ENCODE measurements at places on chromosomes 4 and X. TPM values are rescaled to one million over a fixed set of nuclear protein-coding genes. Genes with fewer than 3 reads are reported as not detected.

- H3K36me3 ChIP-seq = no peaks in the 10 kb centered on the region
- no peaks in the 10 kb centered on the region for H3K27me3 ChIP-seq
- no peak overlapping the region for H3K4me3 ChIP-seq
- peak; percentile 71 for DNase-seq
- H3K4me1 ChIP-seq = no peaks in the 10 kb centered on the region
- no peak overlapping the region for H3K27ac ChIP-seq
These were observed 6.0 kb upstream of the SH3TC1 start for GRCh38 chr4:8192748-8193738.

DNA sequence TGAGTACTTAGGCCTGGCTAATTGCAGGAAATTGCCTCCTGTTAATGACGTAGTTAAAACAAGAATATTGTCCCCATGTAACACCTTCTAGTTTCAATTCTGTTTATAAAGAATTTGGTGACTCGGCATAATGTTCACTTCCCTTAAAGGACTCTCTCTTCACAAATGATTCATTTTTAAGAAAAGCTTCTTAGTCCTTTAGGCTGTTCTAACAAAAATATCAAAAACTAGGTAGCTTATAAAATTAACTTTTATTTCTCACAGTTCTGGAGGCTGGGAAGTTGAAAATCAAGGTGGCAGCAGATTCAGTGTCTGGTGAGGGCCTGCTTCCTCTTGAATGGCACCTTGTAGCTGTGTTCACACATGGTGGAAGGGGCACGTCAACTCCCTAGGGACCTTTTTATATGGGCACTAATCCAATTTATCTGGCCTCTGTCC, 23.8 kb downstream of the COL25A1 start:
- no peaks in the 10 kb centered on the region for H3K36me3 ChIP-seq
- no peaks in the 10 kb centered on the region for H3K27me3 ChIP-seq
- H3K27ac ChIP-seq = no peak overlapping the region

GRCh38 chr4:3531318-3531878, 824 bp downstream of the LRPAP1 start:
- H3K4me3 ChIP-seq = peak overlapping the region; percentile 75
- H3K36me3 ChIP-seq = no peaks in the 10 kb centered on the region
- H3K4me1 ChIP-seq = peaks cover 12% of the 10 kb centered on the region
- peak; percentile 23 for DNase-seq
- no peaks in the 10 kb centered on the region for H3K27me3 ChIP-seq
- no peak overlapping the region for H3K27ac ChIP-seq

GRCh38 chrX:47563801-47564315, 2.9 kb downstream of the ARAF start:
- no peak for DNase-seq
- peaks cover 41% of the 10 kb centered on the region for H3K36me3 ChIP-seq
- no peak overlapping the region for H3K27ac ChIP-seq

- H3K27ac ChIP-seq = no peak overlapping the region
- no peaks in the 10 kb centered on the region for H3K36me3 ChIP-seq
These were observed 152.3 kb downstream of the DCLK2 start for GRCh38 chr4:150230561-150230960.

GRCh38 chrX:7205037-7205577, 57.2 kb upstream of the PUDP start:
- no peaks in the 10 kb centered on the region for H3K27me3 ChIP-seq
- no peak overlapping the region for H3K4me3 ChIP-seq
- H3K36me3 ChIP-seq = no peaks in the 10 kb centered on the region
- DNase-seq = no peak

DNA sequence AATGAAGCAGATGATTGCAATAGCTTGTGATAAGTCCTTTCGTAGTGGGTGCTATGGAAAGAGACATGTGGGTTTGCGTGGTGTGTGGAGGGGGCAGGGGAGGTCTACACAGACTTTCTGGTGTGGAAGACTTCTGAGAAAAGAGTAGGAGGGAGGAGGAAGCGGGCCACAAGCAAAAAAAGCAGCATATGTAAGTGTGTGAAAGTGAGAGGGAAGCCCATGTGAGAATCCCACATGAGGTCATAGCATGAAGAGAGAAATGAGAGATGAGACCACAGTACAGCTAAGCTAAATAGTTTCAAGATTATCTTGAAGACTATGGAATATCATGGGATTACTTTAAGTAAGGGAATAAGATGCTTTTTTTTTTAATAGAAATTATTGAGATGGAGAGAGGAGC, 2039.9 kb upstream of the TENM3 start:
- H3K4me3 ChIP-seq = no peak overlapping the region
- no peaks in the 10 kb centered on the region for H3K4me1 ChIP-seq
- no peaks in the 10 kb centered on the region for H3K36me3 ChIP-seq
- no peak for DNase-seq
- H3K27me3 ChIP-seq = no peaks in the 10 kb centered on the region

- no peak overlapping the region for H3K27ac ChIP-seq
- H3K27me3 ChIP-seq = no peaks in the 10 kb centered on the region
- no peaks in the 10 kb centered on the region for H3K4me1 ChIP-seq
- DNase-seq = no peak
These were observed 489.3 kb upstream of the DIPK2B start for GRCh38 chrX:45689971-45690370.

DNA sequence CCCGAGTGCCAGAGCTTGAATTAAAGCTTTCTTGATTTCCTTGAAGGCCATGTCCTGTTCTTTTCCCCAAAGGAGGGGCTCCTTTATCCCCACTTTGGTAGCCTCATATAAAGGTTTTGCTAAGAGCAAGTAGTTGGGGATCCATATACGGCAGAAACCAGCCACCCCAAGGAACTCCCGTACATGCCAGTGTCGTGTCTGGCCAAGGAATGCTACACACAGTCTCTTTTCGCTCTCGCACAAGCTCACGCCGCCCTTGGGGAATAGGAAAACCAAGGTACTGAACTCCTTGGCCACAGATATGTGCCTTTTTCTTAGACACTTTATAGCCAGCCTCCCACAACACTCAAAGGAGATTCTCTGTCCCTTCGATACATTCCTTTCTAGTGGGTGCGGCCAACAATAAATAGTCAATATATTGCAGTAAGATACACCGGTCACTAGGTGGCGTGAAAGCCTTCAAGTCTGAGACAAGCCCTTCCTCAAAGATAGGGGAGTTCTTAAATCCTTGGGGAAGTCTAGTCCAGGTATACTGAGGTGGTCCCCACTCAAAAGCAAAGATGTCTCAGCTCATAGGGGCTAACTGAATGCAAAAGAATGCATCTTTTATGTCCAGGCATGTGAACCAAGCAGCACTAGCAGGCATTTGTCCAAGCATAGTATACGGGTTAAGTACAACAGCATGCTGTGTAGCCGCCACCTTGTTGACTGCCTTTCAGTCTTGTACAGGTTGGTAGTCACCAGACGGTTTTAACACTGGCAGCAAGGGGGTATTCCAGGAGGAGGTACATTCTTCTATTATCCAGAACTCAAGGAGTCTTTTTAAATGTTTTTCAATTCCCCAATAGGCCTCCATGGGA, 57.8 kb upstream of the XAGE1B start:
- DNase-seq = no peak
- H3K4me1 ChIP-seq = no peaks in the 10 kb centered on the region
- no peaks in the 10 kb centered on the region for H3K36me3 ChIP-seq
- no peak overlapping the region for H3K4me3 ChIP-seq
- no peak overlapping the region for H3K27ac ChIP-seq

GRCh38 chrX:152638443-152638904, 779 bp downstream of the GABRQ start:
- no peak overlapping the region for H3K4me3 ChIP-seq
- H3K4me1 ChIP-seq = no peaks in the 10 kb centered on the region
- DNase-seq = no peak

- H3K4me3 ChIP-seq = no peak overlapping the region
- no peaks in the 10 kb centered on the region for H3K36me3 ChIP-seq
- DNase-seq = no peak
- H3K27ac ChIP-seq = no peak overlapping the region
- H3K27me3 ChIP-seq = no peaks in the 10 kb centered on the region
- no peaks in the 10 kb centered on the region for H3K4me1 ChIP-seq
These were observed 287.8 kb downstream of the ZNF674 start for GRCh38 chrX:46257451-46257879.

GRCh38 chrX:112066813-112067212, 15.8 kb downstream of the TRPC5 start:
- no peak for DNase-seq
- H3K4me1 ChIP-seq = no peaks in the 10 kb centered on the region
- H3K4me3 ChIP-seq = no peak overlapping the region
- no peaks in the 10 kb centered on the region for H3K36me3 ChIP-seq
- H3K27me3 ChIP-seq = no peaks in the 10 kb centered on the region
- no peak overlapping the region for H3K27ac ChIP-seq

DNA sequence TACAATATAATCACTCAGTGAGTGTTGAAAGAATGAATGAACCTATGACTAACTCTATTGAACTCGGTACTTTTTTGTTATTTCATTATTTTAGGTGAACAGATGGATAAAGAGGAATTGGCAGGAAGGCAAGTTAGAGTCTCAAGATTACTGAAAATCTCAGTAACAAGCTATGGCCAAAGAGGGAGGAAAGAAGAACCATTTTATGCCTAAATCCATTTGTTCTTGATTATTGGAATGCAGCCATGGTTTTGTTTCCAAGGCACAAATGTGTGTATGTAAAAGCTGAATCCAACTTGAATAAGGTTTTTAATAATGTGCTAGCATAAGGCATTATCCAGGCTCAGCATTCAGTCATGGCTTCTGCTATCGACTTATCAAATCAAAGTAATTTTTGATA, 196.4 kb downstream of the DTHD1 start:
- H3K4me3 ChIP-seq = no peak overlapping the region
- no peak for DNase-seq
- no peaks in the 10 kb centered on the region for H3K36me3 ChIP-seq
- no peaks in the 10 kb centered on the region for H3K27me3 ChIP-seq
- no peaks in the 10 kb centered on the region for H3K4me1 ChIP-seq

The KCND1 gene
- total RNA-seq = 0.90 TPM

The CXCL3 gene
- total RNA-seq = 0.25 TPM

DNA sequence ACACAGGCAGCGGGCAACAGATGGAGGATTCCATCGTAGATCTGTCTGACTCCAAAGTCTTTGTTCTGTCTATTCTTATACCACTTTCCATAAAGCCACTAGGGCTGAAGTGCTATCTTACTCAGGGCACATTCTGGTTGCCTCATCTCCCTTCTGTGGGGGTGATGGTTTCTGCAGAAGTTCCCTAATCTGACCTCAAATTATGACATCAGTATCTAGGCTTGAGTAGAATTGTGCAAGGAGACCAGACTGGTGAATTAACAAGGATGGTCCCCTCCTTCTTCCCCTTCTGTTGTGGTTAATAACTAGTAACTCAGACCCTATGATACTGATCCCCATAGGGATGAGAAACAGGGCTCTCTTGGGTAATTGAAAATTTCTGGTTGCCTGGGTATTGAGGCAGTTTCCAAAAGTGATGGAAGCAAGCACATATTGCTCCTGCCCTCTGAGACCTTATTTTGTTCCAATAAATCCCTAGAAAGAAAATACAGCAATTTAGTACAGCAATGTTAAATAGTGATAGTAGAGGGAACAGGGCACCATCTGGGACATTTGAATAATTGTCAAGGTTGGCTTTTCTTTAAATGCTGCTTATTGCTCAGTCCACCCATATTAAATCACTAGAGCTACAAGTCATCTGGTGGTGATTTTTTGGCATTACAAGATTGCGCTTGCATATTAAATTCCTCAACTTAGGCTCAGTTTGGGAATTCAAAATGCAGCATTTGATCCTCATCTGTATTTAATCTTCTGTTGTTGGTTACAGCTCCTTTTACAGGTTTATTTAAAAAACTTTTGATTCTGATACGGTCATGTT, 57.3 kb upstream of the AP1S2 start:
- H3K4me1 ChIP-seq = no peaks in the 10 kb centered on the region
- no peaks in the 10 kb centered on the region for H3K27me3 ChIP-seq
- H3K4me3 ChIP-seq = no peak overlapping the region
- no peaks in the 10 kb centered on the region for H3K36me3 ChIP-seq
- no peak overlapping the region for H3K27ac ChIP-seq
- DNase-seq = no peak

DNA sequence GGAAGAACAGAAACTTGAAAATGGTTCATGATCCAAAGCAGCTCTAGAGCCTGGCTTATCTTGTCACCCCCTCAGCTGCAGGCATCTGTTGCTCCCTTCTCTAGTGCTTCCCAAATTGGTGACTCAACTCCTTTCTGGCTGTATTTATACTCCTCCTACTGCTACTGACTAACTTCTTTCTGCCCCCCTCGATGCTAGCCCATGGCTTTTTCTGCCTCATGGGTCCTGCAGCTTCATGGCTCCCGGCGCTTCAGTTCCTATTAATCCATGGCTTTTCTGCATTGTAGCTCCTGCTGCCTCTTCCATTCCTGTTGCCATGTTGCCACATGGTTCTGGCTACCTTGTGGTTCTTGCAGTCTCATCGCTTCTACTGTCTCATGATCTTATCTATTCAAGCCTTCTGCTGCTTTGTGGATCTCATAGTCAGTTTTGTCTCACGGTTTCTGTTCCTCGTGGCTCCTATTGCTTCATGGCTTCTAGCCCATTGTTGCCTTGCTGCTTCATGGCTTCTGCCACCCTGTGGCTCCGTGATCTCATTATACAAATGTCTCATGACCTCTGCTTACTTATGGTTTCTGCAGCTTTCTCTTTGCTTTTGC, 48.1 kb downstream of the SMC1A start:
- no peak for DNase-seq
- no peak overlapping the region for H3K4me3 ChIP-seq
- H3K27me3 ChIP-seq = no peaks in the 10 kb centered on the region
- H3K4me1 ChIP-seq = no peaks in the 10 kb centered on the region

The PF4V1 gene
- not detected for total RNA-seq

The PRKX gene
- total RNA-seq = 6.0 TPM

DNA sequence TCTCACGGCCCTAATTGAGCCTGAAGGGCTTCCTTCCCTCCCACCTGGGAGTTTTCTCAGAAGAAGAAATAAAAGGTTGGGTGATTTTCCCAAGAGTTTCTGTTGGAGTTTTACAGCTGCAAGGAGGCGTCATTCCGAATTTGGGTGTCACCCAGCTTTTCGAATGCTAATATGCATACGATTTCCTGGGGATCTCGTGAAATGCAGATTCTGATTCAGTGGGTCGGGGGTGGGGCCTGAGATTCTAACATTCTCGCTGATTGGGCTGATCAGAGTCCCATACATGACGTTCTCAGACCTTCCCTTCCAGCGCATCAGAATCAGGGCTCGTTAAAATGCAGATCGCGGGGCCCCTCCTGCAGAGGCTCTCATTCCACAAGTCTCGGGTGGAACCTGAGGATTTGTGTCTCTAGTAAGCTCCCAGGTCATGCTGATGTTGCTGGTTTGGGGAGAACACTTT, 125.8 kb upstream of the STX18 start:
- DNase-seq = no peak
- no peaks in the 10 kb centered on the region for H3K27me3 ChIP-seq
- no peaks in the 10 kb centered on the region for H3K4me1 ChIP-seq
- H3K36me3 ChIP-seq = no peaks in the 10 kb centered on the region
- no peak overlapping the region for H3K27ac ChIP-seq

GRCh38 chr4:76206222-76206942, 7.2 kb downstream of the SCARB2 start:
- no peak overlapping the region for H3K4me3 ChIP-seq
- no peaks in the 10 kb centered on the region for H3K4me1 ChIP-seq

GRCh38 chr4:24774452-24774851, 20.9 kb upstream of the SOD3 start:
- no peaks in the 10 kb centered on the region for H3K36me3 ChIP-seq
- no peak overlapping the region for H3K4me3 ChIP-seq
- no peak for DNase-seq
- H3K27me3 ChIP-seq = no peaks in the 10 kb centered on the region
- no peak overlapping the region for H3K27ac ChIP-seq
- H3K4me1 ChIP-seq = no peaks in the 10 kb centered on the region

GRCh38 chrX:129316461-129316860, 206.8 kb downstream of the SMARCA1 start:
- no peak overlapping the region for H3K27ac ChIP-seq
- no peaks in the 10 kb centered on the region for H3K36me3 ChIP-seq
- no peaks in the 10 kb centered on the region for H3K27me3 ChIP-seq
- H3K4me3 ChIP-seq = no peak overlapping the region
- no peaks in the 10 kb centered on the region for H3K4me1 ChIP-seq

The LRRC66 gene
- total RNA-seq = 0.35 TPM

Data from right lobe of liver (tissue), 6 donors.